Lung microvascular endothelial cell (primary cell): ENCODE measurements at places on chromosomes 1 and 21. TPM values are rescaled to one million over a fixed set of nuclear protein-coding genes. Genes with fewer than 3 reads are reported as not detected.

- DNase-seq = no peak
These were observed 6.3 kb downstream of the MECR start for GRCh38 chr1:29224356-29224837.

- DNase-seq = peak; percentile 52
These were observed 232.5 kb upstream of the TMEM51 start for GRCh38 chr1:14921057-14921456.

STXBP3 gene
- 27.0 and 53.0 TPM in 2 replicates for total RNA-seq

DNA sequence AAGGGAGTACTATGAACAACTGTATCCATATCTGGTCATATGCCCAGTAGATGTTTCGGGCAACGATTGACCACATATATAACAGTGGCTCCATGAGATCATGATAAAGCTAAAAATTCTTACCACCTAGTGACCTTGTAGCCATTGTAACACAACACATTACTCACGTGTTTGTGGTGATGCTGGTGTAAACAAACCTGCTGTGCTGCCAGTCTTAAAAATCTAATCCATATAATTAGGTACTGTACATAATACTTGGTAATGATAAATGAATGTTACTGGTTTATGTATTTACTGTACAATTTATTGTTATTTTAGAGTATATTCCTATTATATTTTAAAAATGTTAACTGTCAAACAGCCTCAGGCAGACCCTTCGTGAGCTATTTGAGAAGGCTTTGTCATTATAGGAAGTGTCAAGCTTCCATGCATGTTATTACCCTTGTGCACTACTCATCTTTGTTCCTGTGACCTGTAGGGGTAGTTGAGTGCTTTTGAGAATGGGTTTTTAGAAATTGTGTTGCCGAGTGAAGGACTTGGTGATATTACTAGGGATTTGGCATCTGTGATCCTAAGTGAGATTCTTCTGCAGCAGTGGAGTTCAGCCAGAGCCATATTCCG, 23.6 kb downstream of the DIP2A start:
- DNase-seq = no peak

DNA sequence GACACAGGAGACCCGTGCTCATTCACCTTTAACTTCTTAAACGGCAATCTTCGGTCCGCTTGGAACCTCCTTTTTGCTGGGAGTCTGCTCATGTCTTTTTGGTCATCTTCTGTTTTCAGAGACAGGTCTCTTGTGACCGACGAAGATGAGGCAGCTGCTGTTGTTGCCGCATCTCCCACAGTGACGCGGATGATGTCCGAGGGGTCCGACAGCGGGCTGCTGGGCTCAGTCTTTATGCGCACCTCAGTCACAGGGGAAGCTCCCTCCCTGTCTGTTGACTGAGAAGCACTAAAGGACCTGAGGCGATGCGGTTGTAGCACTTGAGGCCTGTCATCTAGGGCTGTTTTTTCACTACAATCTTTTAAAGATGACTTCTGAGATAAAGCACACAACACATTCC, 17.6 kb downstream of the ZBTB21 start:
- no peak for DNase-seq

DNA sequence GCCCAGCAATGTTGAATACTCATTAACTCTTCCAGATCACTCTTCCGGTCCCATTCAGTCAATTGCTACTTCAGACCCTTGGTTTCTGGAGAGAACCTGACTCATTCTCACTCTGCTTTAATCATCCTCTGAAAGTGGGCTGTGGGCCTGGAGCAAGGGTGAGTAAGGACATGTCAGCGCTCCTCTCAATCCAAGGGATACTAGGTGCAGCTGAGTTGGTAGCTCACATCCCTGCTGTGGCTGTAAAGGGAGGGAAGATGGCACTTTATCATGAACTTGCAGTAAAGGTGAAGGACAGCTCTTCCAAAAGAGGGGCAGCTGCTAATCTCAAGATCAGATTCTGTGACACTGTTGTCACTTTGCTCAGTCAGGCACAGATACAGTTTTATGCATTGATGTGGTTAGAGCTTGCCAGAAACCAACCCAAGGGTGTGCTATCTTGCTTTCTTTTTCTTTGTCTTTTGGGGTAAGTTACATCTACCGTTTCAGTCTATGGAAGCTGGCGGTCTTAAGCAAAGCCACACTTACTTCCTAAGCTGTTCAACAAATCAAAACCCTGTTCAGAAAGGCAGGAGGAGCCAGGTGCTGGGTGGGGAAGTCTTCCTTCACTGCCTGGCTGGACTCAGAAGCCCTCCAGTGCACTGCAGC, 26.5 kb upstream of the NTPCR start:
- no peak for DNase-seq

FAM151A gene
- total RNA-seq = not detected in 2 replicates

DNA sequence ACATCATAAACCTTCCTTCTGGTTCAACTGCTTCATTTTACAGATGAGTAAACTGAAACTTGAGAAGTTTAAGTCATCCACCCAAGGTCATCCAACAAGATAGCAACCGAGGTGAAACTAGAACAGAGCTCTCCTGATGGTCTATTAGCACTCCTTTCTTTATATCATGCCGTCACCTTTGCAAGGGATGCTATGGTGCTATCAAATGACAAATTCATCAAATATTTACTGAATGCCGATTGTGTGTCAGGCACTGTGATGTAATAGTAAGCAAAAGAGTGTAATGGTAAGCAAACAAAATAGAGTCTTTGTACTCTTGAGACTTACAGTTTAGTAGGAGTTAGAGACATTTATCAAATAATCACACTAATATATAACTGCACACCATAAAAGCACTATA, 14.0 kb upstream of the SGIP1 start:
- no peak for DNase-seq

GRCh38 chr1:68918563-68918962, 421.7 kb upstream of the DEPDC1 start:
- no peak for DNase-seq

DNA sequence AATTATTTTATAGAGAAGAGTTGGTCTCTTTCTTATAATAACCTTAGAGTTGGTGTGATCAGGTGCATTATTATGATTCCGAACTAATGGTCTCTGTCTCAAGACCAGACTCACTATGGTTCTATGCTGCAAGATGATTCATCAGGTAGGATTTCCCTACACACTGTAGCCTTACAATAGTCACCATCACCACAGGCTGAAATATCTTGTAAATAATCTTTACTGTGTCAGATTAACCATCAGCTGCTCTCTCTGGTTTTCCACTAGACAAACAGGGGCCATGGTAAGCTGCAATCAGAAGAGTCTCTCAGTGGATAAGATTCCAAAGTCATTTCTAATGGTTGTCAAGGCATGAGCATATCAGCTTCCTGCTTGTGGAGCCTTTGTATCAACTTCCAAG, 4.4 kb upstream of the GBP4 start:
- DNase-seq = no peak

DNA sequence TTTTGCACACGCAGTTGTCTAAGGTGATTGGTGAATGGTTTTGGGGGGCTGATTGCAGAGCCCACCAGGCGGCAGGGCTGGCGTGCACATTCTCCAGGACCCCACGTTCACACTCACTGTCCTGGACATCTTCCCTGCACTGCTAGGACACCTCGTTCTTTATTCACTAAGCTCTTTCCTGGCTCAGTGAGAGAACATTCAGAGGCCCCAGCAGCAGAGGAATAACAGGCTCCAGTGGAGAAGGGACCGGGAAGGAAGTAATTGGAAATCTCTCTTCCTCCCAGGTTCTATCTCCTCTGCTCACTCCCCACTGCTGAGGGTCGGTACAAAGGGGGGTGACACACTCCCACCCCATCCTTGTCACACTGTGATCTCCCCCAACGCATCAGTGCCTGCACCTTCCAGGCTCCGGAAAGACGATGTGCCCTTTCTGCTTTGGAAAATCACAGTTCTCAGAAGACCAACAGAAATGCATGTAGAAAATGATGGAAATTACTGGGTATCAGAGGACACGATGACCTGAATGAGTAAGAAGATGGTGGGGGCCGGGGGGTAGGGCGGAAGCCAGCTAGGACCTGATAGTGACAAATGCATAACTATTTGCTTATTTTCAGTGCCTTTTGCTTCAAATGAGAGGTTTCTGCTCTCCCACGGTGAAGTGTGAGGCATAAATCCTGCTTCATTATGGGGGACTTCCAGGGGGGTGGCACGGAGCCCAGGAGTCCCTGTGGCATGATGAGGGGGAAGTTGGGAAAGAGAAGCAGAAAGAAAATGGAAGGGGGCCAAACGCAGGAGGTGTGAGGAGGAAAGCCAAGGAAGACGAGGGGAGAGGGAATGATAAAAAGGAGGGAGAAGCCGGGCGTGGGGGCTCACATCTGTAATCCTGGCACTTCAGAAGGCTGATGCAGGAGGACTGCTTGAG, 25.2 kb upstream of the KIF26B start:
- no peak for DNase-seq

TAS1R1 gene
- not detected in 2 replicates for total RNA-seq

- peak; percentile 35 for DNase-seq
These were observed 685 bp upstream of the VAMP4 start for GRCh38 chr1:171742577-171742922.

GRCh38 chr1:109441069-109441468, 14.8 kb upstream of the PSMA5 start:
- DNase-seq = no peak

GRCh38 chr21:46550116-46550941, 54.6 kb downstream of the S100B start:
- DNase-seq = no peak

B3GALT6 gene
- total RNA-seq = 14.8 and 30.4 TPM in 2 replicates

DNA sequence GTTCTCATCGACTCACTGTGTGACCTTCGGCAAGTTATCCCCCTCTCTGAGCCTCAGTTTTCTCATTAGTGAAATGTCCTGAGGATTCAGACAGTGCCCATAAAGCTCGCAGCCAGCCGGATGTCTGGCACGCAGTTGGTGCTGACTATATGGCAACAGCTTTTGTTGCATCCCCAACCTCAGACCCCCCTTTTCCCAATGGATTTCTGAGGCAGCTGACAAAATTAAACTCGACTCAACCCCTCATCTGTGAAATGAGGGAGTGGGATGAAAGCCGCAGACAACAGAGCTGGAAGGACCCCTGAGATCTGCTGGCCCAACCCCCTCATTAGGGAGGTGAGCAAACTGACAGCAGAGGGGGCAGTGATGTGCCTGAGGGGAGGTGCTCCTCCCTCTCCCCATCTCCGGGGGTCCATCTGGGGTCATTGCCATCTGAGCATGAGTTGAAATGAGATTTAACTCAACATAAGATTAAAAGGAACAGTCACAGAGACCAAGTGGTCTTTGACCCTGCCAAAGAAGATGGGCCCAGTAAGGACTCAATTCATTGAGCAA, 40.4 kb downstream of the NKAIN1 start:
- no peak for DNase-seq

- DNase-seq = peak; percentile 75
These were observed 16.6 kb downstream of the RHBG start for GRCh38 chr1:156385534-156386031.

DNA sequence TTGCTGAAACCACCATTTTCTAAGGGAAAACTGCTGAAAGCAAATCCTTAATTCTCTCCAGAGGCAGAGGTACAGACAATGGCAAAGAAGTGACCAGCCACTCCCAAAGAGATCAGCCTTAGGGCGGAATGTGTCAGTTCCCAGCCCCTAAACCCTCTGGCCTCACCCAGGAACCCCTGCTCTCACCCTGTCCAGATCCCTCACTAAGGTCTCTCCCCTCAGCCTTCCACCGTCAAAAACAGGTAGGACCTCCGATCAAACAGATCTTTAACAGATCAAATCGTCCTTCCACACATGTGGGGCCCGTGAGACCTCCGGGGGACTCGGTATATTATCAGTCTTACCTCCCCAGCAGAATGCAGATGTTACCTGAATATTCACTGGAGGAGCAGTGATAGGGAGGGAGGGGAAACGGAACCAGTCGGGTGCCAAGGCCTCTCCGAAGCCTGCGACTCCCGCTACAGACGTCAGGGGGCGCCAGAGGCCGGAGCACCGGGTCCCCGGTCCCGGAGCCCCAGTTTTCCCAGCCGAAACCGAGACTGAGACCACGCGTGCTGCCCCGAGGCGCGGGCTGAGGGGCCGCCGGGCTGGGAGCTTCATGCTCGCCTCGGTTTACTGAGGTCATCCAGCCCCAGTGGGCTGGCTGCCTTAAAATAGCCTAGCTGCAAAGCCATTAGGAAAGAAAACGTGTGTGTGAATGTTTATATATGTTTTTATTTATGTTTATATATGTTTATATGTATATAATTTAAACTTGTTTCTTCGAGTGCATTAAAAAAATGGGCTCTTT, 23.6 kb downstream of the GPA33 start:
- DNase-seq = peak; percentile 61

ITLN1 gene
- not detected in 2 replicates for total RNA-seq

KRTAP21-2 gene
- total RNA-seq = not detected in 2 replicates

DNA sequence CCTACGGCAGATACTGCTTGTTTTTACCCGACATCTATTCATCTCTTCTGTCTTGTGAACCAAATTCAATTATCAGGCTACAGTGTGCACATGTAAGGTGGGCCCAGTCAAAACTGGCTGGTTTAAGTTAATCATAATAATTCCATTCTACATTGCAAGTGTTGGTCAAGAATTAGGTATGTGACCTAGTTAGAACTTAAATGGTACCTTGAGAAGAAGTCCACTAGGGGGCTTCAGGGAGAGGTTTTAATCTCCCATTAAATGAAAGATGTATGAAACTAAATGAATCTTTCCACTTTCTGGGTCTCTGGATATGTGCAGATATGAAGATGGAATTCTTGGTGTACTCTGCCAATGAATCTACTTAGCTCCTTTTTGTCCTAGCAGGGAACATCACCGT, 187.1 kb downstream of the CDC42BPA start:
- DNase-seq = peak; percentile 49

CDA gene
- total RNA-seq = 0.65 and 1.6 TPM in 2 replicates

- DNase-seq = peak; percentile 49
These were observed 829 bp downstream of the SPEN start for GRCh38 chr1:15848143-15848928.

- peak; percentile 85 for DNase-seq
These were observed at the start of gene AKT3 for GRCh38 chr1:243850202-243850451. Gene AKT3, minus strand, starts transcription at chr1:243850243. Its CDS starts 7,073 bp downstream, at chr1:243843170.

DNA sequence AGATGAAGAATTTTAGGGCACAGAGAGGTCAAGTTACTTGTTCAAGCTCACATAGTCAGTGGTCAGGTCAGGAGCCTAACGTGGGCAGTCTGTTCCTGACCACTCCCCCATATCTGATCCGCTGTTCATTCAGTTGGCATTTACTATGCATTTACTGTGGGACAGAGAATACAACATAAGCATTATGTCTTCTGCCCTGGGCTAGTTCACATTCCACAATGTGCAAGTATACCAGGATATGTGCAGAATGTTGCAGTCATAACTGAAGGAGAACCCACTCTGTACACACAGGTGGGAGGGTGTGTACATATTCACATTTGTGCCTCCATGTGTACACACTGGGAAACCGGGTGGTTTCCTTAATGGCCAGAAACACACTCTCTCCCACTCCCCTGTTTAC, 309.6 kb downstream of the PRDM2 start:
- DNase-seq = no peak

- peak; percentile 73 for DNase-seq
These were observed 24.4 kb upstream of the CLDN14 start for GRCh38 chr21:36504067-36505058.
